ENCODE measurements at places on chromosomes 1 and 21.

GRCh38 chr1:47758341-47759250, 238.6 kb downstream of the TRABD2B start:
- no peak for DNase-seq

GRCh38 chr1:233675893-233676292, 62.0 kb downstream of the KCNK1 start:
- no peak for DNase-seq

GRCh38 chr1:30036666-30037065, 686.7 kb downstream of the MATN1 start:
- no peak for DNase-seq

DNA sequence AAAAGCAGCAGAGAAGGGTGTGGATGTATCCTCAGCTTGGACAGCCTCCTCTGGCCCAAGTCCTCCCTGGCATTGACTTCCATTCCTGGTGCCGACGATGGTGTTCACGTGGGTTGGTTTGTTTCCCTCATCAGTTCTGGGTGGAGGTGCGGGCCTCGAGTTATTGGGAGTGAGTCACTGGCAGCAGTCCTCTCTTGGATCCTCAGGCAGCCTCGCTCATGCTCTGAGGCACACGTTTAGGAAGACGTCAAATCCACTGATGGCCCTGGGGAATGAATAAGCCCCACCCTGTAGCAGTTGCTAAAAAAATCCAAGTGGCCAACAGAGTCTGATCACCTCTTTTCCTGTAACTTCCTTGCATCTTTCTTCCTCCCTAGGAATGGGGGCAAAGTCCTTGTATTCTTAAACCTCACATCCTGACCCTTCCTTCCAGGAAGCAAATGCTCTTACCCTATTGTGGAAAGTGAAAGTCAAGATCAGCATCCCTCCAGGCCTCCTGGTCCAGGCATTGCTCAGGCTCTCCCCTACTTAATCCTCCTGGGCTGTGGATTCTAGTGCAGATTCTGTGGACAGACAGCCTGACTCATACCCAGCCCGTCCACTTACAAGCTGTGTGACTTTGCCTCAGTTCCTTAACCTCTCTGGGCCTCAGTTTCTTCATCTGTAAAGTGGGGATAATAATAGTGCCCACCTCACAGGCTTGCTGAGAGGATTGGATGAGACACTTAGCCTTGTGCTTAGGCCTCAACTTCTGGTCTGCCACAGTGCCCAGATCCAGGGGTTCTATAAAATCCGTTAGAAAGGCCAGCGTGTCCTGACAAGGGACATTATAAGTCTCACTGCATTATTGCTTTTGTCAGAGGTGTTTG, 111.1 kb downstream of the TLR5 start:
- DNase-seq = no peak

- no peak for DNase-seq
Measured at GRCh38 chr1:62706985-62707743, 19.0 kb upstream of the DOCK7 start.

GRCh38 chr1:182080955-182081582, 19.6 kb upstream of the ZNF648 start:
- DNase-seq = no peak

- DNase-seq = no peak
Measured at GRCh38 chr1:34478515-34479076, 276.3 kb upstream of the GJB5 start.

GRCh38 chr1:172381946-172382345, 38.5 kb upstream of the C1orf105 start:
- DNase-seq = no peak

DNA sequence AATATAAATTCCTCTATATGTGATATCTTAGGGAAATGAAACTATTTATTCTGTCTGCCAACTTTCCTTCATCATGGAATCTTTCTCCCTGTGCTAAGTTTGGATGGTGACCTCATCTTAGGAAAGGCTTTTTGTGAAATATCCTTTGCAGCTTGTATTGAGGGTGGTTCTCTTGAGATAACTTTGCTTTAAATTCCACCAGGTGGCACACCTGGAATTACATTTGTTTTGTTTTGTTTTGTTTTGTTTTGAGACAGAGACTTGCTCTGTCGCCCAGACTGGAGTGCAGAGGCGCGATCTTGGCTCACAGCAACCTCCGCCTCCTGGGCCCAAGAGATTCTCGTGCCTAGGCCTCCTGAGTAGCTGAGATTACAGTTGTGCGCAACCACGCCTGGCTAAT, 7.6 kb upstream of the CD1A start:
- no peak for DNase-seq

- DNase-seq = no peak
Measured at GRCh38 chr1:220317161-220317560, 44.9 kb upstream of the RAB3GAP2 start.

GRCh38 chr21:43021756-43022600, 47.6 kb downstream of the PKNOX1 start:
- no peak for DNase-seq

GRCh38 chr1:18411321-18411720, 69.4 kb upstream of the KLHDC7A start:
- no peak for DNase-seq

GRCh38 chr1:240417317-240417716, 194.6 kb downstream of the GREM2 start:
- DNase-seq = no peak

GRCh38 chr1:72557446-72558049, 275.2 kb upstream of the NEGR1 start:
- DNase-seq = no peak

DNA sequence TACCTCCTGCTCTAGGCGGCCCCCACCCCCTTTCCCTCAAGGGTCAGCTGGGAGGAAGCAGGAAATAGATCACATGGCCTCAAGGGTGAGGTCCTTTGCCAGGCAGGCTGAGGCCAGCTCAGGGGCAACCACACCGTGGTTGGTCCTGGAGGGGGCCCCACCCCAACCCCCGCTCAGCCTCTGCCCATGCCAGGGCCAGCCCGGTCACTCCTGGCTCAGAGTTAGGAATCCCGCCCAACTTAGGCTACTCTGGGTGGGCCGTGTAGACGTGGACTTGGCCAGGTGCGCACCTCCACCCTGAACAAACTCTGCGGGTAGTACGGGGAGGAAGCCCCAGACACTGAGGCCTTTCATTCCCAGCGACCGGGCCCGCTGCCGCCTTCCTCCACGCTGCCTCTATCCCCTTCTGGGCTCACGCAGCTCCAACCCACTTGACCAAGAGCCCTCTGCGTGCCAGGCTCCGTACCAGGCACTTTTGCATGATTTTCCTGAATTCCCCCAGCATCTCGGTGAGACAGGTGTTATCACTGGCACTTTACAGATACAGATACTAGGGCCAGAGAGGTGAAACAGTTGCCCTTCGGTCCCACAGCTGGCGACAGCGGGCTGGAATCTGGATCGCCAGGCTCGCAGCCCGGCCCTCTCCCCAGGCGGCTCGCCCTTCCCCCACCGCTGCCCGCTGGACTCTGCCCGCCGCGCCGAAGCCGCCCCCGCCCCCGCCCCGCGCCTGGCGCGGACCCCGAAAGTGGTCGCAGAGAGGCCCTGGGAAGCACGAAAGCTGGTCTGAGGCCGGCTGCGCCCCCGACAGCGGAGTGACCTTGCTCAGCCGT, 769 bp downstream of the GALE start:
- DNase-seq = peak; percentile 60

- DNase-seq = no peak
Measured at GRCh38 chr1:2290171-2290578, 62.1 kb downstream of the SKI start.

GRCh38 chr1:207342332-207342731, 20.9 kb downstream of the CD55 start:
- DNase-seq = no peak

DNA sequence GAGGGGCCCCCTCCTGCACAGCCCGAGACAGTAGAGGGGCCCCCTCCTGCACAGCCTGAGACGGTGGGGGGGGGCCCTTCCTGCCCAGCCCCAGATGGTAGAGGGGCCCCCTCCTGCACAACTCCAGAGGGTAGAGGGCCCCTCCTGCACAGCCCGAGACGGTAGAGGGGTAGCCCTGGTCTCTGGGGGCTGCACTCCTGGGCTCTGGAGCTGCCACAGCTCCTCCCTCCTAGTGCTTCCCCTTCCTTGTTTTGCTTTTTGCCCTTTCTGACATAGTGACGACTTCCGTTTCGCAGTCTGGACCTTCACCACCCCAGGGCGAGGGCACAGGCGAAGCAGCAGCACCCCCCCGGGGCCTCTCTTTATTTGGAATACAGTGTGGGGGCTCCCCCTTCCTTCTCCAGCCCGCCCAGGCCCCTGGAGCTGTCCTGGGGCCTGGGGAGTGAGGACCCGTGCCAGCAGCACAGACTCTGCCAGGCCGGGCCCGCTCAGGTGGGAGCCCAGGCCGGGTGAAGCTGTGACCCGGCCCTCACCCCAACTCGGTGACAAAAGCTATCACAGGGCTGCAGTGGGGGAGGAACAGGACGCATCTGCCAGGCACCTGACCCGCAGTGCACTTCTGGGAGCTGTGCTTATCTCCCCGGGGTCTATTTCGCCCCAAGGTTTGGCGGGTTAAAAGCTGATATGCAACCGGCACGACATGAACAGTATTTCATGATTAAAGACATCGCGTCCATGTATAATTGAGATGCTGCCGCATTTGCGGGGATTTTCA, 1.1 kb upstream of the PRXL2B start:
- peak; percentile 78 for DNase-seq
